ENCODE measurements at places on chromosomes 11 and 22.

DNA sequence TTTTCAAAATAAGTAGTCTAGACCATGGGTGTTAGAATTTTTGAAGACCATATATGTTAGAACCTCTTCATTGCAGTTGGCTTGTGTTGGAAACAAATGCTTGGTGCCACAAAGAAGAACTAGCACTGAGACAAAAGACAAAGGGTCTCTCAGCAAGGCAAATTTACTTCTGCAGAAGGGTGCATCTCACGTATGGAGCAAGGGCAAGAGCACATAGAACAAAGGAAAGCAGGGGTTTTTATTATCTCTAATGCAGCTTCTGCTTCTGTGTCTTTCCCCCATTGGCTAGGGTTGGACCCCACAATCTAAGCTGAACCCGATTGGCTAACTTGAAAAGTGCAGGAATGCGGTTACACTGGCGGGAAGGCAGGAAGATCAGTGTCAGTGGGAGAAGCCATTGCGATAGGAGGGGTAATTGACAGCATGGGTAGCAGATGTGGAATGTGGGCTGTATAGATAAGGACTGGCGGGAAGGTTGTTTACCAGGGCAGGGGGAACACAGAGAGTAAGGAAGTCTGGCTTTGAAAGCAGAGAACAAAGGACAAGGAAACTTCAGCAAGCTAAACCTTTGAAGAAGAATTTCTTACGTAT, 9.2 kb upstream of the RBMXL2 start:
- no peak for DNase-seq

- no peak for DNase-seq
Measured at GRCh38 chr11:130380778-130381177, 47.6 kb downstream of the ADAMTS8 start.

DNA sequence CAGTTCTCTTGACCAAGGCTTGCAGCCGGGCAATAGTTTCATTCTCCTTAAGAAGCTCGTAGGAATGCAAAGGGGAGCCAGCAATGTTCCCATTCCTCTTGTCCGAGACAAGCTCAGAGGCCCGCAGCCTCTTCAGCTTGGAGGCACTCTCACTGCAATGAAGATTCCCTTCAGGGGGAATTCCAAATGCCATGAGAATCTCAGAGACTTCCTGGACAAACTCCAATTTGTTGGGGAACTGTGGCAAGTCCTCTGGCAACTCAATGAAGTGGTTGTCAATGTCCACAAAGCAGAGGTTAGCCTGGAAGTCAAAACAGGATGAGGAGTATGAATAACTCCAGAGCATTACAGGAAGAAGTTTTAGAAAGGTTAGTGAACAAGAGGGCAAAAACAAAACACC, 84.4 kb downstream of the DENND5A start:
- DNase-seq: peak; percentile 14

DNA sequence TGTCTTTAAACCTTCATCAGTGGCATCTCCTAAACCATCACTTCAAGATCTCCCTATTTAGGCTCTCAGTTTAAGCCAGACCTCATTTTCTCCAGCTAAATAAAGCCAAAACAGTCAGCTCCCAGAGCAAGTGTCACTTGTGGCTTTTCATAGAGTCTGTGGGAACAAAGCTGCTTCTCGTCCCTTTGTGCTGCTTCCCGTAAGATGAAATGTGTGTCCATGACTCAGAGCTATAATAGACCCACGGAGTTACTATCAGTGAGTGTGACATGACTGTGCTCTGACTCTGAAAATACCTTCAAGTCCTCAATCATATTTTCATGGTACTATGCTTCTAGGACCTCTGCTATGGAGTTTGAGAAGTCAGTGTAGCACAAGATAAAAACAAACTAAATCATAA, 57.3 kb upstream of the SLN start:
- no peak for DNase-seq

DNA sequence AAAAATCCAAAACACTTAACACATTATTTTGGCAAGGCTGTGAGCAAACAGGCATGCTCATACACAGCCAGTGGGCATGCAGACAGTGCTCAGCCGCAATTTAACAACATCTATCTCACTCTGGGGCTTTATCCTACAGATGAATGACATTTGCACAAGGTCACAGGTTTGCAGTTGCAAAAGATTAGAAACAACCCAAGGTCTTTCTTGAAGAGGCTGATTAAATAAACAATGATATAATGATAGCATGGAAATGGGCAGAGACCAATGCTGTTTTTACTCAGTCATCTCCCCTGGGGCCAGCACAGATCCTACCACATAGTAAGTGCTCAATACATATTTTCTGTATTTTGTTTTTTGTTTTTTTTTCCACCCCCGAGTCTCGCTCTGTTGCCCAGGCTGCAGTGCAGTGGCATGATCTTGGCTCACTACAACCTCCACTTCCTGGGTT, 9.4 kb downstream of the A4GALT start:
- no peak for DNase-seq

DNA sequence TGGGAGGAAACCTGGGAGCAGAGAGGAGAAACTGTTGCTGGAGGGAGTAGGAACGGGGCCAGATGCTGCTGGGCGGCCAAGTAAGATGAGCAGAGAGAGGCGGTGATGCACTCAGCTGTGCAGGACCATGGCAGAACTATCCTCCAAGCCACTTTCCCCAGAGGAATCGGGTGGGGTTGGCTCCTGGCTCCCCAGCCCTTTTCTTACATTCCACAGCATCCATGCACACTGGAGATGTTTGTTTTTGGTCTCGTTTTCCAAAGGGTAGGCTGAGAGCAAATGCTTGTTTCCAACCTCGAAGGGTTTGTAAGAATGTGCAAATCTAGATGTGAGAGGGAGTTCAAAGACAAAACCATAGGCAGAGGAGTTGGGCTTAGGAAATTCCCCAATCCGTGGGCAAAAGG, 73.2 kb downstream of the DBX1 start:
- DNase-seq: peak; percentile 54

DNA sequence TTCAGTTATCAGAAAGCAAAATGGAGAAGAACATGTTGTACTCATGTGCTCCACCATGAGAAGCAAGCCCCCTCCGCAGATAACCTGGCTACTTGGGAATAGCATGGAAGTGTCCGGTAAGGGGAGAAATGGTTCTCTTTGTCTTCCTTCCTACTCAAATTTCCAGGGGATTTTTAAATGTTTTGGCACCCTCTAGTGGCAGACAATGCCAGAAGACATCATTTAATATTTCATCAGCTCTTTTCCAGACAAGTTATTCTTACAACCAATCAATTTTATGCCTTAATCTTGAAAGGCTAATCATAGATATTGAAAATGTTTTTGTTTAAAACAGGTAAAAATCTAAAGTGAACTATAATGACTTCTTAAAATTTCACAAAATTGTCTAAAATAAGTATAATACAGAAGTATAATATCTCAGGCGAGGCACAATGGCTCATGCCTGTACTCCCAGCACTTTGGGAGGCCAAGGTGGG, 15.7 kb downstream of the CRTAM start:
- peak; percentile 83 for DNase-seq

- no peak for DNase-seq
Measured at GRCh38 chr11:132627981-132628380, 904.3 kb downstream of the OPCML start.

GRCh38 chr11:91536366-91536765, 688.3 kb upstream of the FAT3 start:
- no peak for DNase-seq

GRCh38 chr11:118935376-118935775, 9.7 kb upstream of the BCL9L start:
- no peak for DNase-seq

DNA sequence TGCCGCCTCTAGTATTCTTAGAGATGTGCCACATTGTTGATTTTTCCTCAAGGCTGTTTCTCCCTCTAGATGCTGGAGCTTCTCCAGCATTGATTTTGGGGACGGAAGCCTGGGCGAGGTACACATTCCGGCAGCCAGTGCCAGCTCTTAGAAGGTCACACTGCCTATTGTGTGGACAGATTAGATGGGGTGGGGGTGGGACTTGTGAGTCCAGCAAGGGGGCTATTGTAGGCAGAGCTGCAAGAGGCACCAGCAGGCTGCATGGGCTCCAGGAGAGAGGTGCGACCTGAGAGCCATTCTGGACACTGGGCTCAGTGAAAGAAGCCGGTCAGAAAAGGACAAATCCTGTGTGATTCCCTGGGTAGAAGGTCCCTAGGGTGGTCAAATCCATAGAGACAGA, 12.4 kb downstream of the C11orf21 start:
- no peak for DNase-seq

GRCh38 chr22:41524809-41525449, 19.3 kb downstream of the POLR3H start:
- no peak for DNase-seq

DNA sequence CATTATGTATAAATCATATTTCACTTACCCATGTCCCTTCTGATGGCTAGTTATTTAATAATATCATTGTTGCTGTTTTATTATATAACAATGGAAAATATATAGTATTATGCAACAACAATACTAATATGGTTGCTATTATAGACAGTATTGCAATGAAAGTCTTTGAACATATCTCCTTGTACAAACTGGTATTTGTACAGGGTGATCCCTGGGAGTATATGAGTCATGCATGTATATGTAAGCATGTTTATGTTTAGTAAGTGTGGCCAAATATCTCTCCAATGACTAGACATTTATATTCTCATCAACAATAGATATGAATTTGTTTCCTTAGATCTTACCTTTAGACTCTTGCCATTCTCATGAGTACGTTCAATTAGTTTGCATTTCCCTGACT, 55.9 kb downstream of the KCNC1 start:
- DNase-seq: no peak

GRCh38 chr11:121520243-121521144, 67.7 kb upstream of the SORL1-AS1 start:
- DNase-seq: peak; percentile 77

DNA sequence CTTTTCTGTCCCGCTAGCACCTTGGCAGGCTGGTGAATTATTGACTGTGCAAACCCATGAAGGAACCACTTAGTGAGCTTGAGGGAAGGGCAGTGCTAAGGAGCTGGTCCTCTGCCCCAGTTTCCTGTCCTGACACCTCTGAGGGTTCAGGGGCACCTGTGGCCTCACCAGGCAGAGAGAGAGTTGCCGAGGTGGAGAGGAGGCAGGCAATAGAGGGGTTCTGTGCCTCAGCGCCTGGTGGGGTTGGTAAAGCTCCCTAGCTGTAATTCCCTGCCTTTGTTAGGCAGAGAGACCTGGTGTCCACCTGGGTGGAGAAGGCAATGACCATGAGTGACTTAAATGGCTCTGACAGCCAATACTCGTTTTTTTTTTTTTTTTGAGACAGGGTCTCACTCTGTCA, 36.3 kb downstream of the YWHAH start:
- DNase-seq: no peak

DNA sequence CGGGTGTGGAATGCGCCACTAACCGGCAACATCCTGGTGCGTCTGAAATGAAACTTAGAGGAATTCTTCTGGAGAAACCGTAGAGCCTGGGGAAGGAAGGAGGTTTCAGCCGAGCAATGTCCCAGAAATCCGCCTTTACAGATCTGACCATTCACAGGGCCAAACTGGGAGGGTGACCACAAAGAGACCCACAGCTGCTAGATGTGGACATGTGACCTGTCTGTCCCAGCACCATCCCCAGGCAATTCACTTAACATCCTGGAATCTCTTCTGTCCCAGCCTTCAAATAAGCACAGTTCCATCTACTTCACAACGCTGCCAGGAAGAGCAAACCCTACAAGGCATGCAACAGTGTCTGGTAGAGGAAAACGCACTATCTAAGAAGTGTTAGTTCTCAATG, 9.8 kb downstream of the MCAT start:
- DNase-seq: no peak

- DNase-seq: no peak
Measured at GRCh38 chr22:47112994-47113852, 350.8 kb downstream of the TBC1D22A start.
